ENCODE measurements at places on chromosomes 12 and 14.

DNA sequence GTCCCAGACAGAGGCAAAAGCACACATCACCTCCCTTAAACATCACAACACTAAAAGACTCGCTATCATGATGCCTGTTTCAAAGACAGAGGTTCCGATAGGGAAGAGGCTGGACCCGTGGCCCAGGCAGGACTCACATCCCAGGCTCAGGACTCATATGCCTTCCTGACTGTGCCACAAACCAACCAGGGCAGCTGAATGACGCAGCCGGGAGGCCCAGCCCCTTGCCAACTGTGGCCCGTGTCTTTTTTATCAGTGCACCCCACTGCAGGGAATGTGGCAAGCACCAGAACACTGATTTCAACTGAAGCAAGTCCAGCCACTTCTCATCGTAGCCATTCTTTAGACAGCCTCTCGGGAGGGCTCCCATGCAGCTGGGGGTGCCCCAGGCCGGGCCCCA is 132.3 kb downstream of the KSR2 start:
- no peak for DNase-seq

GRCh38 chr12:24661657-24662096 is 287.2 kb downstream of the BCAT1 start:
- DNase-seq = no peak

DNA sequence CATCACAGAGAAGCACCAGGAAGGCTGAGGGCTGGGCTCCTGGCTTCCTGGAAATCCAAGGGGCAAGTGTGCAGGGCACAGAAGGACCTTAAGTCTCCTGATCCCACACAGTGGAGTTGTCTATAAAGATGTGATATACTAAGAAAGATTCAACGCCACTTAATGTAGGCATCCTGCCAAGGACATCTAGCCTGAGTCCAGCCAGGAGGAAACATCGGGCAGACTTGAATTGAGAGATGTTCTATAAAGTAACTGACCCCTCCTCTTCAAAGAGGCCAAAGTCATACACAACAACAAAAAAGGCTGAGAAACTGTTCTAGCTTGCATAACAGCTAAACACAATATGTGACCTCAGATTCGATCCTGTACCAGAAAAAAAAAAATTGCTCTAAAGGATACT is 299.5 kb upstream of the NOS1 start:
- DNase-seq = no peak

DNA sequence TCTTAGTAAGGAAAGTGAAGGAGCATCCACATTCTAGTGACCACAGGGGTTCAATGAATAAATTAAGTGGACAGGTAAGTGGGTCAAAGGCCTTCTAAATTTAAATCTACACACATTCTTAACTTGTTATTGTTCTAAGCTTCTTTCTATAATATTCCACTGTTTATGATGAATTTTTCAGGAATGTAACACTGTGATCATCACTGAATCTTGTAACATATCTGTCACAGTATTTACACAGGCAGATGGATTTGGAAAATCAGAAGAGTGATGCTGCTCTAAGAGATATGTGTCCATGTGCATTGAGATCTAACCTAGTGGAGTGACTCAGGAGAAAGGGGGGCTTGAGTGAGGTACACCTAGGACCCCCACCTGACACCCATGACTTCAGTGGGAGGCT is 115.4 kb upstream of the OVCH1 start:
- no peak for DNase-seq

DNA sequence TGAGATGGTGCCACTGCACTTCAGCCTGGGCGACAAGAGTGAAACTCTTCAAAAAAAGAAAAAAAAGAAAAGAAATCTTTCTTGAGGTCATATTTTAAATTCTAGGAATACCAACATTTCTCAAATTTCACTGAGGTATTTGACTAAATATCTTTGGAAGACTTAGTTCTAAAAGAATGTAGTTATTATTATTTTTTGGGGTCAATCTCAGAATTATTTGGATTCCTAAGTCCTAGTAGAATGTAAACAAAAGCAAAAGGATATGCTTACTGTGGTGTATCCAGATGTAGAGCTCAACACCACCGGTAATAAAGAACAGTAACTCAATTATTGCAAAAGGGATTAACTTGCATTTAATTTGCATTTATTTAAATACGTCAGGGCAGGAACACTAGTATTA is 25.0 kb downstream of the PRICKLE1 start:
- no peak for DNase-seq

DNA sequence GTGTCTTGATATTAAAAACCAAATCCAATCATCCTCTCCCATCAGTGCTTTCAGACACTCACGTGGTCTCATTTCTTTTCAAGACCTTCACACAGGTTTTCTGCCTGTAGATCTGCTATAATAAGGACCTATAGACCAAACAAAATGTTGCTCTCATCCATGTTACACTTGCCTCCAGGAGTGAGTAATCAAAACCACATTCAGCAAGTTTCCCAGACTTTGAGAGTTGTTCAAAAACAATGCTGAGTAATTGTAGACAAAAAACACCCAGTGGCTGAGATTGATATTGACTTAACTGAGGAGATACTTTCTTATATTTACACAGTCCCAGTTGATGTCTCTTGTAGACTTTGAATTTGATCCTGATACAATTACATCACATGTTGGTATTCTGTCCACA is 383.1 kb downstream of the TMEM132D start:
- DNase-seq = no peak

GRCh38 chr12:82930301-82930700 is 243.6 kb downstream of the TMTC2 start:
- no peak for DNase-seq

DNA sequence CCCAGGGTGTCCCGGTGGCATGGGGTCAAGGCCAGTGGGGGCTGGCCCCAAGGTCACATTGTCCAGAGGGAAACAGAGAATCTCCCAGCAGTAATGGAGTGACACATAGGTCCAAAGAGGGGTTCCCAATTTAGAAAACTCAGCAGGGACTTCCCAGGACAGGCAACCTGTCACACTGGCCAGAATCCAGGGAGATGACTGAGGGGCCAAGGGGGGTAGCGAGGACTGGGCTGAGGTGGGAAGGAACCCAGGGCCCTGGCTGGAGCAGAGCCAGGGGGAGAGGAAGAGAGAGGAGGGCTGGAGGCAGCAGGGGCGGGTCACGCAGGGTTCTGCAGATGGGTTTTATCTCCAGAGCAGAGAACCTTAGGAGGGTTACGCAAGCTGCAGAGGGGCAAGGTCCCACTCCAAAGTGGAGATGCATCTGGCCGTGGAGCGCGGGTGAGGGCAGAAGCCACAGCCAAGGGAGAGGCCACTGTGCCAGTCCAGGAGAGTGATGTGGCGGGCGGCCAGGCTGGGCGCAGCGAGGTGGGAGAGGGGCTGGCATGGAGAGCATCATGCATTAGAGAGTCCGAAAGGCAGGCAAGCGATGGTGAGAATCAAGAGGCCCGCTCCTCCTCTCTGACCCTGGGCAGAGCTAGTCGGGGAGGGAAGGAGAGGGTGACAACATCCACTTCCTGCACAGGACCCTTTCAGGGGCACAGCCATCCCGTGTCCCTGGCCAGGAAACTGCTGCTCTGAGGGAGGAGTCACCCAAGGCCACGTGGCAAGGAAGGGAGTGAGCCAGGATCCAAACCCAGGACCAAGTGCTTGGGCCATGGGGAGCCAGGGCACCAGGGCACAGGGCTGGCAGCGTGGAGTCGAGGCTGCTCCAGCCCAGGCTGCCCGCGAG is 29.0 kb downstream of the NCOR2 start:
- DNase-seq = no peak

DNA sequence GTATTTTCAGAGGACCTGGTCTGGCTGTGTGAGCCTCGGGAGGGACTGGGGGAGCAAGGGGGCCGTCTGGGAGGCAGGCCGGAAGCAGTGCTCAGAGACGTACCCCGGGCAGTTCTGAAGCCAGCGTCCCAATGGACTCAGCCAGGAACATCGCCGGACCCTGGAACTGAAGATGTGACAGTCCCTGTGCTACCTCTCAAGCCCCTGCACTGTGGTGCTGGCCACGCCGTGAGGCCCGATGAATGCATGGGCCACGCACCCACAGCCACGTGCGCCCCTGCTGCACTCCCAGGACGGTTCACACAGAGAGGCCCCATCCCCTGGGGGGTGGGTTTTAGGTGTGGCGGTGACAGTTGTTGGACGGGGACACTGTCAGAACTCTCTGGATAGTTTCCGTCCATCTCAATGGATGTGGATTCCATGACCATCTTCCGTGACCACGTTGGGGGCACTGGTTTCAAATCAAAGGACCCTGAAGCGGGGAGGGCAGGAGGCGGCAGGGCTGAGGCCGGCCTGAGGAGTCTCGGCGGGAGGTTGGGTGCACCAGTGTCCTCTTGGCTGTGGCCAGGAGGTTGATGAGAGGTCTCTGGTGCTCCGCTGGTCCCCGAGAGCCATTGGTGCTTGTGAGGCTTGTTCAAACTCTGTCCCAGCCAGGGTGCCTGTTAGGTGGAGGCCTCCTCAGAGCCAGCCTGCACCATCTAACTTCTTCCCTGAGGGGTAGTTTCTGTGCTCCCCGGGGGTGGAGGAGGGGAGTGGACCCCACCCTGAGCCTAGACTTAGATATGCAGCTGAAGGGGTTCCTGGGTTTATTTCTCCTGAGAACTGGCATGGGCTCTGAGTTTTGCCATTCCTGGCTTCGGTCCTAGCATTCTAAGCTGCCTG is 36.3 kb upstream of the TSPAN9 start:
- DNase-seq = no peak

- DNase-seq = no peak
Observed at GRCh38 chr12:108734200-108734906, 3.0 kb upstream of the CORO1C start.

GRCh38 chr14:34364201-34364600 is 97.8 kb downstream of the SPTSSA start:
- DNase-seq = no peak

GRCh38 chr12:113838896-113839295 is 127.2 kb downstream of the RBM19 start:
- no peak for DNase-seq

DNA sequence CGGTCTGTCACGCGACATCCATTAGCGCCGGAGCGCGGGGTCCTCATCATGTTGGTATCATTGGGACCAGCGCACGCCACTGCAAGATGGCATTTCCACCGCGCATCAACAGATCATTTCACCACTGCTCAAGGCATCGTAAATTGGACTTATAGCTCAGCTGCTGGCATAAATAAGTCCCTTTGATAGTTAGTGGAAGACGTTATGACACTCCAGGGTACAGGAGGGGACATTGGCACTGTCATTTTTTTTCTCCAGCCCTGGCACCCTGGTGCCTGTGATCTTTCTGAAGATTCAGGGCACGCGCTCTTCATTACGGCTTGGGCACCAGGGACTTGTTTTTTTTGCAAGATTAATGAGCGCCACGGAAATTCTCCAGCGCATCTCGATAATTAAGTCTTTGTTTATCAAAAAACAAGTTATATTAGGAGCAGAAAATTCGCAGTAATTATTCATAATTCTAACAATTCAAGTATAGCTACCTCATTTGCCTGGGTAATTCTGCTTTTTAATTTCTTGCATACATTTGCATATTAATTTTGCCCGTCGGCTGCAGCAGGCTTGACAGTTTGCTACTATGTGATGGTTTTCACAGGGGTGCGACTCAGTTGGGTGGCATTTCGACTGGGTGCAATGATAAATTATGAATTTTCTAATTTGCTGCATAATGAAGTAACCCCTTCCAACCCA is 167.7 kb downstream of the VRK1 start:
- no peak for DNase-seq

DNA sequence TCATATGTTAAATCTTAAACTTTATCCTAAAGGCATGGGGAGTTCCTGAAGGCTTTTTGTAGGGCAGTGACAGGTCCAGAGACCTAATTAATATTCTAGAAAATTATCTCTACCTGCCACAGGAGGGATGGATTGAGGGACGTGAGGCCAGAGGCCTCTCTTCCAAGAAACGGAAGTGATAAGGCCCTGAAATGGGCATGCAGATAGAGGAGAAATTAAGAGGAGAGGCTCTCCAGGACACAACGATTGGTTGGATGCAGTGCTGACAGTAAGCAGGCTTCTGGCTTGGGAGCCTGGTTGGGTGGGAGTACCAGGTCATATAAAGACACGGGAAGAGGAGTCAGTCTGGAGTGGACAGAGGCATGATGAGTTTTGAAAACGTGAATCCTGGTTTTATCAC is 3.1 kb upstream of the BORCS5 start:
- no peak for DNase-seq

DNA sequence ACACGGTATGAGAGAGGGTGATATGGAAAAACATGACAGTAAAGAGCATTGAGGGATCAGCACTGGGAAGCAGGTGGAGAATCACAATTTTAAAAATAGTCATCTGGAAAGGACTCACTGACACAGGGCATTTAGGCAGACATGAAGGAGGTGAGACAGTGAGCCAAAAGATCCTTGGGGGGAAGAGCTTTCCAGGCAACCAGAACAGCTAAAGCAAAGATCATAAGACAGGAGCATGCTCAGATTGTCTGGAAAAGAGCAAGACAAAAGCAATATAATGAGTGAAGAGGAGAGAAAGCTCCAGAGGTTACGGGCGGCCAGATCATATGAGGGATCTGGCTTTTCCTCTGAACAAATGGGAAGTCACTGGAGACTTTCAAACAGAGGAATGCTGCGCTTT is 63.9 kb downstream of the DENND5B start:
- DNase-seq = no peak

DNA sequence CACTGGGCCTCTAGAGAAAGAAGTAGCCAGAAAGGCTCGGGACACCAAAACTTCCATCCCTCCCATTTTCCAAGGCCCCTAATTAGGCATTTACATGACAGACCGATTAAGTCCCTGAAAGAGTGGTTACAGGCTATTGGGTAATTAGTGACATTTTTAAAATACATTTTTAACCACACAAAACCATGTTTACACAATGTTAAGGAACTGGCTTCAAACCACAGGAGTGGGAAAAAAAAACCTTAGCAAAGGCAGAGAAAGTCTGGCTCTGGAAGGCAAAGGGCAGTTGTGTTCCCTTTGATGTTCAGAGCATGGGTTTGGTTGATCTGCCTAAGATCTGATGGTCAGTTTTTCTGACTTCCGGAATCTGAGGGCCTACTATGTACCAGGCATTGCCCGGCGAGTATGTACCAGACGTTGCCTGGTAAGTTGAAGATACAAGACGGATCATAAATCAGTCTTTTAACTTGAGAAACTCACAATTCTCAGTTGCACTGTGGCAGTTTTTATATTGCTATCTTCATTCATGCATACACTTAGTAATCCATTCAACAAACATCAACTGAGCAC is 576.5 kb downstream of the MED13L start:
- no peak for DNase-seq

DNA sequence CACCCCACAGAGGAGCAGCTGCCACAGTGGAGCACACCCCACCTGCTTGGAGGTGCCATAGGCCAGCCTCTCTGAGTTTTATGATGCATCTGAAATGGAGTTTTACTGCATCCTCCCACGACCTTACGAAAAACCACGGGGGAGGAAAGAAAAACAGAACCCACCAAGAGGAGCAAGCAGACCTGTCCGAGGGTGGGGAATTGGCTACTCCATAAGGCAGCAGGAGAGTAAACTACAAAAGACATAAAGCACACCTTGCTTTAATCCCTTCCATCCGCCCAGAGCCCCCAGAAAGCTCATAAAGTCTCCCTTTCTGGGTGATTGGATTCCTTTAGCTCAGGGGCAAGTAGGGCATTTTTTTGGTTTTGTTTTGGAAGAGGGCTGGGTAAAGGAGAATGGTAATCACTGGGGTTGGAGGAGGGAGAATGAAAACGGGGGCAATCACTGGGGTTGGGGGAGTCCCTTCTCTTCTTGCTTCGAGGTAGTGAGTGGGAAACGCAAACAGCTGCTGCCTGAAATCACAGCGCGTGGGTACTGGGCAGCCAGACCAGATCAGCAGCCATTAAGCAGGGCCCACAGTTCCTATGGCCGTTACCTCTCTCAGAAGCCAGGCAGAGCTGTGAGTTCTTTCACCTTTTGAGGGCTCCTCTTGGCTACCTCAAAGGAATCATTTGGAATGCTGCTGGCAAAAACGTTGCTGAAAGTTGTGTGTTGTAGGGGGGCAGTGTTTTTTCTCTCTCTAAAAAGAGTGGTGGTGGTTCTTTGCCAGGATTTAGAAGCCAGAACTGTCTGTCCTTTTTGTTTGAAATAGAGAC is 433.6 kb downstream of the ZFP36L1 start:
- DNase-seq = no peak
